ENCODE measurements at places on chromosomes 2 and 18.

- no peak for DNase-seq
Measured at GRCh38 chr2:232437195-232437571, 18.8 kb upstream of the ALPI start.

DNA sequence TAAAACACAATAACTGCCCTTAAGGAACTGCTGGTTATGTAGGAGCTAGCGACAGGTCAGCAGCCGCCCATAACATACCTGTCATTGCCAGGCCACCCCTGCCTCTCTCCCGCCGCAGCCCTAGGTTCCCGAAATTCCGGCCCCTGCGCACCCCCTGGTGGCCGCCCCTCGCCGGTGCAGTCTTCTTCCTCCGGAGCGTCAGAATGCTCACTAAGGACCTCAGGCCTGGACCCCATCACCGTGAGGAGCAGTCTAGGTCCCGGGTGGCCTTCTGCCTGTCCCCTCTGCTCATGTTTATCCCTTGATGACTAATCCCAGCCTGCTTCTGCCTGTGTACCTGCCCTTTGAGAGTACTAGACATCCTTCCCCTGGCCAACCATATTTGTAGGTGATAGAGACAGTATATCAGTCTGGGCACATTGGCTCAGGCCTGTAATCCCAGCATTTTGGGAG, 115.7 kb upstream of the SLC1A4 start:
- DNase-seq = peak; percentile 47

DNA sequence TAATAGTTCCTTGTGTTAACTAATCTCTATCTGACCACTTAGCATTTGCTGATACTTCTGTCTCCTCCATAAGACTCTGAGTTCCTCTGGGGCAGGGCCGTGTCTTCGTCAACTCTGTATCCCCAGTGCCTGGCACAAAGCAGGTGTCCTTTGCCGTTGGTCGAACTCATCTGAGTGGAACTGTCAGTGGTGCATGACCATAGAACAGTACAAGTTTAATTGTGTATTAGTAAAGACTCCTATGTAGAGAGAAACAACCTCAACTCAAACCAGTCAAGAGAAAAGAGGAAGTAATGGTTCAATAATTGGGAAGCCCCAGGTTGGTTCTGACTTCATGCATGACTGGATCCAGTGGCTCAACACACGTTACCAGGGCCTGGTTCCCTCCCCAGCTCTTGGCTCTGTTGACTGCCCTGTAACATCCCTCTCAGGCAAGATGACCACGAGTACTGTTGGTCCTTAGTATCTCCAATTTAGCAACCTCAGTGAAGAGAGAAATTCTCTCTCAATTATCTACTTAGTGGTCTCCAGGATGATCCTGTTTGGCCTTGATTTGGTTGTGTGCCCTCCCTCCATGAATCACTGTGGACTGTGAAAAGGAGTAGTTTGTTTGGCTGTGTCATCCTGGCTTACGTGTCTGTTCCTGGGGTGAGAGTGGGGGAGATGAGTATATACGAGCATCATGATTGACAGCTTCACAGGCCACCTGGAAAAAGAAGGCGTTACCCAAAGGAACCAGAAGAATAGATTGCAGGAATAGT, 58.5 kb upstream of the MSH6 start:
- no peak for DNase-seq

DNA sequence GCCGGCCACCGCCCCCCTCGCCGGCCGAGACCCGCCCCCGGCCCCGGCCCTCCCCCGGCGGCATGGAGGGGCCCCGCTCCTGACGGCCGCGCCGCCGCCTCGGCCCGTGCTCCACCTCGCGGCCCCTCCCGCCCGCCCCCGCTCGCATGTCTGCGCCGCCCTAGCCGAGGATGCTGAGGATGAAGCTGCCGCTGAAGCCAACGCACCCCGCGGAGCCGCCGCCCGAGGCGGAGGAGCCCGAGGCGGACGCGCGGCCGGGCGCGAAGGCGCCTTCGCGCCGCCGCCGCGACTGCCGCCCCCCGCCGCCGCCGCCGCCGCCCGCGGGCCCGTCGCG, 397 bp downstream of the ZCCHC2 start:
- no peak for DNase-seq

- DNase-seq = no peak
Measured at GRCh38 chr18:32835951-32836350, 63.1 kb upstream of the KLHL14 start.

Measured in NCI-H2081 (cell line).